ENCODE measurements at places on chromosomes 1 and 21.

DNA sequence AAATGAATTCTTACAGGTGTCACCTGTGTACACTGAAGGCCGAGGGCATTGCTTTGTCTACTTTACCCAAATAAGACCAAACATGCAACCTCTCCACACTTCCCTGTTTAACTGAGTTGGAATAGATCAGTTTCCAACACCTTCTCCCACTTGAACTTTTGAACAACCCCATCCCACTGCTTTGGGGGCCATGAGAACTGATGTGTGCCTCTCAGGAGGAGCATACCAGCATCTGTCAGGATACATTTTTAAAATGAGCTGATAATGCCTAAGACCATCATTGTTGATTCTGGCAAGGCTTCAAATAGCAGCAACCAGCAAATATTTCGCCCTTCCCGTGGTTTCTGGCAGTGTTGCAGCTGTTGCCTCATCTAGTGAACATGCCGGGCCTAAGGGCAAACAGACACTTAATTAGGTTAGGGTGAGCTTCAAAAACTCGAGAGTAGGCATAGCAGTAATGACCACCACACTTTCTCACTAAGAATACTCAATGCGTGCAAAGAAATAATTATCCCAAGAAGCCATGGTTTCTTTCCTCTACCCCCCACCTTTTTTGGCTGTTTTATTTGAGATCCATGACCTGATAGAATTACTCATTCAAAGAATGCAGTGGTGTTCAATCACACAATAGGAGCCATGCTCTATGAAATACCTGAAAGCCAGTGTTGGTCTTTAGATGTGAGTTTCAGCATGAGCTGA is 63.7 kb downstream of the MAP10 start:
- peak; percentile 39 for DNase-seq

DNA sequence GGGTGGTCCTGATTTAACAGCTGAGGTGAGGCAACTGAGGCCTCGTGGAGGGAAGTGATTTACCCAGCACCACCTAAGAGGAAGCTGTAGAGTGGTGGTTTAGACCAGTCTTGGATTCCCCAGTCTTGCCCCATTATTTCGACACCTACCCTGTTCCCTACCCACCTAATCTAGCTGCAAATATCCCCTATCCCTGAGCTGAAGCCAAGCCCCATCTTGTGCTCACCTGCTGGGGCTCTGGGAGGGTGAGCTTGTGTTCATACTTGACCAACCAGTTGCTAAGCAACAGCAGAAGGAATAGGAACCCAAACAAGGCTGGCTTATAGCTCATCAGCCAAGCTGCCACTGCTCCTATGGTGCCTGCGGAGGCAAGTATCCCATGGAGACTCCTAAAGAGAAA is 2.0 kb downstream of the TEX46 start:
- DNase-seq: peak; percentile 52

- DNase-seq: no peak
Observed at GRCh38 chr21:37742115-37742514, 174.1 kb downstream of the KCNJ6 start.

DNA sequence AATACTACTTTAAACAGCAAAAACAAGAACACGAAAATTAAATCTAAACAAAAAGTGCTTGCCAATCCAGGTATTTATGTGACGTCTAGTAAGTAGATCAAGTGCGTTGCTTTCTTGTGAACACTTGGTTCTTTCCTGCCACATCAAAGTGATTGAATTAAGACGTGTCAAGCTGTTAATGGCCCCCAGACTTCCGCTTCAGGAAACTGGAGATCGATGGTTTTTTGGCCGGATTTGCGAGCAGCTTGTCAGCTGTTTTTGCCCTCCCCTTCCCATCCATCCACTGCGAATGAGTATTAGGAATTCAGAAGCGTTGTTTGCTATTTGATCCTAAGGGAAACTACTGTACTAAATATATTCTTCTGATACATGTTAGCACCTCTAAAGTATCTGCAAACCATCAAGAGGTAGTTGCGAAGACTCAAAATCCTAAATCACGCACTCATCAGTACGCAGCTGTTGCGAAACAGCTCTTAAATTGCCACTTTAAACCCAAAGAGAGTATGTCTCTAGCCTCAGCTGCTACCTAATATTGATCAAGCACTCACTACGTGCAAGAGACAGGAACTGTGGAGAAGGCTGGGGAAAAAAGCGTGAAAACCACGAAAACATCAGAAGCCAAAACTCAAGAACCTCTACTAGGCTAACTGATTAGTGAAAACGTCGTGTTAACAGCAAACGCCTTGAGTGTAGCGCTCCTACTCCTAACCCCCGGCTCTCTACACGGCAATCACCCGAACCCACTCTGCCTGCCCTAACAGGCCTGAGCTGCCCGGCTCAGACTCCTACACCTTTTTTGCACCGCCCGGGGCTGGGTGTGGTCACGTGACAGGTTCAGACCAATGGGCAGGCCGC is 473 bp upstream of the BRDT start:
- DNase-seq: no peak

DNA sequence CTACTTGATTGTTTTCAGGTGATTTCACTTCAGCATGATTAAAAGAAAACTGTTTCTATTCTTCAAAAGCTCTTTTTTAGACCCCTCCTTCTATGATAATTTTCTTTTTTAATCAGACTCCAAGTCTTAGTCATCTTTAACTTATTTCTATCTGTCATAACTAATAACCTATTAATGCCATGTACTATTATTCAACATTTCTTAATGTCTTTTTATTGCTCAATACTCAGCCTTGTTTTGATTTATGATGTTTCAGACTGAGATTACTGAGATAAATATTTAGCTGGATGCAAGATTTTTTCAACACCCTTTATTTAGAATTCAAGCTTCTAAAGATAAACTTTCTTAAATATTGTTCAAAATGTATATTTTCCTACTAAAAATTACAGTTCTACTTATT is 53.6 kb downstream of the ATP6V1G3 start:
- DNase-seq: no peak

- no peak for DNase-seq
Observed at GRCh38 chr1:3787349-3787715, 9.0 kb downstream of the LRRC47 start.

GRCh38 chr1:44842862-44843655 is at the start of gene PTCH2:
Gene PTCH2, minus strand, starts transcription at chr1:44843253. Its CDS starts 321 bp downstream, at chr1:44842932.
- peak; percentile 91 for DNase-seq

DNA sequence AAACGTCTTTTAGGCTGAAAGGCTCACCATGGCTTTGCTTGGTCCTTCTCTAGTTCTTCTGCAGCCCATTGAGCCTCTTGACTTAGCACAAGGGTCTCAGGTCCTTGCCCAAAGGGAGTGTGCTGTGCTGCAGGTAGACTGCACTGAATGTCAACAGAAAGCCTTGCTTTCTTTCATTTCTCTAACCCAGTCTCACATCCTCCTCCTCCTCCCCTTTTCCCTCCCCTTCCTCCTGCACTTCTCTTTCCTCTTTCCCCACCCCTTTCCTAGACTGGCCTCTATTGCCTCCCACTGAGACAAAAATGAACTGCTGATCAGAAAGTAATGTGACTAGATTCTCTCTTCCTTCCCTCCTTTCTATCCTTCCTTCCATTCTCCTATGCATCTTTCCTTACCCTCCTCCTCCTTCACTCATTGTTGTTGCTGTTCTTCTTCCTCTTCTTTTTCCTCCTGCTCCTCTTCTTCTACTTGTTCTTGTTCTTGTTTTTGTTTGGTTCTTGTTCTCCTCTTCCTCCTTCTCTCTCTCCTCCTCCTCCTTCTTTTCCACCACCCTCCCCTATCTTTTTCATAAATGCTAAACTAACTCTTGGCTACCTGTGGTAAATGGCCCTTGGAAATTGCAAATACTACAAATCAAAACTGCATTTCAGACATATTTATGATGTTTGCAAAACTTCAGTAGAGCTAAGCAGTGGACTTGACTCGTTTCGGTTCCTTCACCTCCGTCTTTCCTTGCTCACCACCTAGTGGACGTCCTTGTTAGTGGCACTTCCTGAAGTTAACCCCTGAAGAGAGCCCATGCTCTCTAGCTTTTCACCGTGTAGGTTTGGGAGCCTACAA is at the start of gene SELL:
SELL (minus strand) TSS at position 152 of the 840 bp plus-strand sequence; CDS start at position 30, 122 bp downstream.
- peak; percentile 14 for DNase-seq

DNA sequence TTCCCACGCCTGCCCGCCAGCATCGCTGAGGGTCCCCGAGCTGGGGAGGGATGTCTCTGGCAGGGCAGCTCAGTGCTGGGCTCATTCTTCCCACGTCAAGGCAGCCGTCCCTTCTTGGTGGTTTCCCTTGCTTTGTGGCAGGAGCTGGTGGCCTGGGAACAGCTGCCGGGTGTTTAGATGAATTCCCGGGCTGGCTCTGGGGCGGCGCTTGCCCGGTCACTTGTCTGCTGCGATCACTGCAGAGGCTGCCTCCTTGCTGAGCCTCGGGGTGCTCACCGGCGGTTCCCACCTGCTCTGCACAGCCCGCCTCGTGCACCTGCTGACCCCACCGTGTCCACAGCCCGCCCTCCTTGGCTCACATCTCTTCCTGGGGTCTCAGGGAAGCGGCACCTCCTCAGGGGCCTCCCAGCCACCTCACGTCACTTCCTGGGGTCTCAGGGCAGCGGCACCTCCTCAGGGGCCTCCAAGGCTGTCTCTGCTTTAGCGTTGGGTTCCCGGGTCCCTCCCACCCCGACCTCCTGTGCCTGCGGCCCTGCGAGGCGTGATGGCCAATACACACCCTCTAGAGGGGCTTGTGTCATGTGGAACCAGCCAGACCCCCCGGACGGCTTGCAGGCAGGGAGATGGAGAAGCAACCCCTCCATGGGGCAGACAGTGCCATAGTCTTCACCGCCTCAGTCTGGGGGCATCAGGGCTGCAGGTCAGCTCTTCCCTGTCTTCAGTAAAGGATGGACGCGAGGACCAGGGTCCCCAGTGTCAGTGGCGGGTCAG is 13.5 kb downstream of the COL18A1 start:
- DNase-seq: no peak

DNA sequence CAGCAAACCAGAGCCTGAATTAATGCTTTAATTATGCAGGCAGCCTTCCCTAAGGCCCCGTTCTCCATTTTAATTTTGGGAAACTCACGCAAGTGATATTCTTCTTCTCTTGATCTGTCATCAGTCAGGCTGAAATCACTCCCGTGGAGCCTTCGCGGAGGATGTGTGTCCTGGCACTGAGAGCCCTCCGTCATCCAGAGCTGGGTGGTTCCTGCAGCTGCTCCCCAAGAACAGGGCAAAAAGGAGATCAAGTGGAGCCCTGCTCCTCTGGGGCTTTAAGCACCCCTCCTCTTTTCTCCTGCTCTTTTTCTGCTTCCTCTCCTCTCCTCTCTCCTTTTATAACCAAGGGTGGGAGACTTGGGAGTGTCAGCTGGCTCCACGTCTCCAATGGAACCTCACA is 133.2 kb upstream of the CACNA1E start:
- peak; percentile 49 for DNase-seq

- DNase-seq: no peak
Observed at GRCh38 chr1:59285691-59286090, 11.2 kb upstream of the FGGY start.

DNA sequence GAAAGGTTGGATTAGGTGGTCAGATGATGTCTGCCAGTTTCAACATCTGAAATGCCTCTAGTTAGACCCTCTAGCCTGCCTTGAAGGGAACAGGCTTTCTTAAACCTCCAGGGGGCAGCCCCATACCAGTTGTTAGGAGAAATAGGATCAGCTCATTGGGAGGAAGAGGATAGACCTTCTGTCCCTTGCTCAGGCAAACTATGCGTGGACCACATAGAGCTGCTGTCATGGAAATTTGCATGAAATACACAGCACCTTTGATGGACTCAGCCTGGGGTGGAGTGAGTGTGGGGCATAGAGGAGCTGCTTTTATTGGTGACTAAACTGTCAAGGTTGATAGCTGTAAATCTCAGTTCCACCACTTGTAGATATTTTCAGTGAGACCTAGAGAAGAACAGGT is 38.4 kb upstream of the SPAG17 start:
- DNase-seq: peak; percentile 3

DNA sequence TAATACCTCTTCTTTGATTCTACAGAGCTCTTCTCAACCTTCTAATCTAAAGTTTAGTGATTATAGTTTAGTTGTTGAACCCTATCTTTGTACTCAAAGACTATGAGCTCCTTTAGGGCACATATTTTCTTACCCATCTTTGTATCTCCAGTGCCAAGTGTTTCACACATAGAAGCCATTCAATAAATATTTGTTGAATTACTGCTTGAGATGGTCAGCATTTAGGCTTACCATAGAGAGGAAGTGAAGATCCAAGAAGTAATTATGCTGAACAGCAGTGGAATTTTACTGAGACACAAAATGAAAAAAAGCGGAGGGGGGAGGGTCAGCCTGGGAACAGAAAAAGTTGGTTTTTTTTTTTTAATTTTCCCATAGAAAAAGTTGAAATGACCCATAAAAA is 21.9 kb downstream of the PIK3R3 start:
- no peak for DNase-seq

DNA sequence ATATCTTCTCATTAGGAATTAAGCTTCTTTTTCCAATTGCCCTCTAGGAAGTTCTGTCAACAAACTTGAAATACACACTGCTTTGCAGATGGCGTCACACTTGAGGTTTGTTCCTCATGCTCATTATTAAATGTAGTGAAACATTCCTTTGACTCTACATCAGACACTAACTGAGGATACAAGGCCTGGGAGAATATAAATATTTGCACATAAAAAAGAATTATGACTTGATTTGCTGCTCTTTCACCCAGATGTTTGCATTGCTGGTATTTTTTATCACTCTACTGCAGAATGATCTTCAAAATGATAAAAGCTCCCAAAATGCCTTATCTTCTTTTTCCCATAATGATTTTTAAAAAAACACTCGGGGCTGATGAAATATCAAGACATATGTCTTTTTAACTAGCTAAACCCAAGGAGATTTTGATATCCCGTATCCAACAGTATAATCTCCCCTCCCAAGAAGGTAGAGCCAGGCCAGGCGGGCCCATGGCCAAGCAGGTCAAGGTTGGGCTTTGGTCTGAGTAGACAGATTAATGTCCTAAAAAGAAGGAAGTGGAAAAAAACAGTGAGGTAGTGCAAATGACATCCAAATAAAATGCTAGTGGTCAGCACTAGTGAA is 264.6 kb downstream of the HHIPL2 start:
- DNase-seq: no peak

DNA sequence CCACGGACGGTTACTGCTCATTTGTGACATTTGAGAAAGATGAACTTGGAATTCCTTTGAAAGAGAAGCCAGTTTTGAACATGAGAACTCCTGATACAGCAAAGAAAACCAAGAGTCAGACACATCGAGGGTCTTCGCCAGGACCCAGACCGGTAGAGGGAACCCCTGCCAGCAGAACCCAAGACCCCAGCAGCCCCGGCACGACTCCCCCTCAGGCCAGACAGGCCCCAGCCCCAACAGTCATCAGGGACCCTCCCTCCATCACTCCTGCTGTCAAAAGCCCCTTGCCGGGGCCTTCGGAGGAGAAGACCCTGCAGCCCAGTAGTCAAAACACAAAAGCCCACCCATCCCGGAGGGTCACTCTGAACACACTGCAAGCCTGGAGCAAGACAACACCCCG is 27.7 kb downstream of the CHAF1B start:
- no peak for DNase-seq

DNA sequence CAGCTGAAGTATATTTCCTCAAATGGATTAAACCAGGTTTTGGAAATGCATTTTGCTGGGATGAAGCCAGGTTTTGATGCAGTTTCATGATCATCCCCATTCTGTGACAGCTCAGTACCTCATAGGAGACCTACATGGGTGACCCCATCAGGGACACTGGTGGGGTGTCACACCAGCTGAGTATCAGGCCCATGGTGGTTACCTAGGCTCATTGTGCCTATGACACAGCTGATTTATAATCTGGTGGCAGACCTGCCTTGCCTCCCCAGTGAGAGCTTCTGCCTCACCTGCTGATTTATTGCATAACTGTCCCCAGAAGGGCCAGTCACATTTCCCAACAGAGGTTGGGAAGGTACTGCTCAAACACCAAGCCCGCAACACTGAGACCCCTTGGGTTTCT is 3.8 kb downstream of the NCF2 start:
- no peak for DNase-seq

GRCh38 chr1:54401799-54402198 is 4.4 kb downstream of the SSBP3 start:
- no peak for DNase-seq

Data from brain (organoid and tissue), 16 donors.